ENCODE measurements at places on chromosomes 16 and 17. TPM values are rescaled to one million over a fixed set of nuclear protein-coding genes. Genes with fewer than 3 reads are reported as not detected.

Gene OR3A3
- total RNA-seq, result not detected

Gene C16orf96
- 0.38 TPM for total RNA-seq

Gene FXR2
- 43.2 TPM for total RNA-seq

Gene P2RX5
- total RNA-seq, result 3.0 TPM

Gene CTRB2
- total RNA-seq, result not detected

Gene SMIM36
- total RNA-seq, result 3.7 TPM

Gene CACNG1
- total RNA-seq, result 0.82 TPM

Gene CMTM1
- 4.3 TPM for total RNA-seq

Gene SECTM1
- 6.6 TPM for total RNA-seq

Gene MT1G
- total RNA-seq, result not detected

Gene CCL8
- 0.33 TPM for total RNA-seq
